ENCODE measurements at places on chromosomes 13 and 19.

- no peak for DNase-seq
Observed at GRCh38 chr19:12545267-12545666, 6.0 kb downstream of the ZNF564 start.

GRCh38 chr13:111577956-111578605 is 257.6 kb downstream of the TEX29 start:
- DNase-seq, result no peak

- DNase-seq, result no peak
Observed at GRCh38 chr13:87322386-87322785, 348.8 kb upstream of the SLITRK5 start.

DNA sequence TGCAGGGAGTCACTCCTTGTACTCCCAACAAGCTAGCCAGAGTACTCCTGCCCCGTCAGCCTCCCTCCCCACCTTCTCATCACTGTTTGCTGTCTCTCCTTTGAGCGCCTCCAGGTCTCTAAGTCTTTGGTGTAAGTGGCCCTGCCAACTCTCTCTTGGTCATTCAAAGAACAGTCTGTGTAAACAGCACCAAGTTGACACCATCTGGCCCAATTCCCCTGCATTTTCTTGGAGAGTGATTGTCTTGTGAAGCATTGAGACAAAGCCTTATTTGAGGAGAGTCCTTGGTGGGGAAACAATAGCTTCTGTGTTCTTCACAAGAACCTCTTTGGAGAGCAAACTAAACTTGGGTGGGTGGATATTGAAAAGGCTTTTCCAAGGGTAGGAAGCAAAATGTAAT is 114.6 kb upstream of the RNF113B start:
- peak; percentile 38 for DNase-seq

DNA sequence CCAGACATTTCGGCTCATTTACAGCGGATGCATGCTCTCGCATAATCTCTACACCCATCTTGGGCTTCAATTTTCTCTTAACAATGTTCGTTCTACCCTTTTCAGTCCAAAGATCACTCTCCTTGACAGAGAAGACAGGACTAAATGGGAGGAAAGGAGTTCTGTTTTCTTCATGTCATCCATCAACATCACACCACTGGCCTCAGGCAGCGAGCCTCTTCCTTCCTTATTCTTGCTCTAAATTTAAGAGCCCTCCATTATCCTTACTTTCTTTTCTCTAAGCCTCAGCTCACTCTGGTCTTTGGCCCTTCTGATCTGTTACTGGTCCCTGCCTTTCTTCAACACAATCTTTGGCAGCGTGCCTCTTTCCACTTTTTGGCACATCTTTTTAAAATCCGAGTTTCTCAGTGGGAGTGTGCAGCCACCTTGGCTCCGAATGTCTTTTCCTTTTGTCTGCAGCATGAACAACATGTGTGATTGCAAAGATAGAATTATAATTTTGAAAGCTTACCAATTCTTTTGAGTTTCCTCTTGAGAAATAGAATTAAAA is 98.7 kb downstream of the FAM216B start:
- DNase-seq, result no peak

DNA sequence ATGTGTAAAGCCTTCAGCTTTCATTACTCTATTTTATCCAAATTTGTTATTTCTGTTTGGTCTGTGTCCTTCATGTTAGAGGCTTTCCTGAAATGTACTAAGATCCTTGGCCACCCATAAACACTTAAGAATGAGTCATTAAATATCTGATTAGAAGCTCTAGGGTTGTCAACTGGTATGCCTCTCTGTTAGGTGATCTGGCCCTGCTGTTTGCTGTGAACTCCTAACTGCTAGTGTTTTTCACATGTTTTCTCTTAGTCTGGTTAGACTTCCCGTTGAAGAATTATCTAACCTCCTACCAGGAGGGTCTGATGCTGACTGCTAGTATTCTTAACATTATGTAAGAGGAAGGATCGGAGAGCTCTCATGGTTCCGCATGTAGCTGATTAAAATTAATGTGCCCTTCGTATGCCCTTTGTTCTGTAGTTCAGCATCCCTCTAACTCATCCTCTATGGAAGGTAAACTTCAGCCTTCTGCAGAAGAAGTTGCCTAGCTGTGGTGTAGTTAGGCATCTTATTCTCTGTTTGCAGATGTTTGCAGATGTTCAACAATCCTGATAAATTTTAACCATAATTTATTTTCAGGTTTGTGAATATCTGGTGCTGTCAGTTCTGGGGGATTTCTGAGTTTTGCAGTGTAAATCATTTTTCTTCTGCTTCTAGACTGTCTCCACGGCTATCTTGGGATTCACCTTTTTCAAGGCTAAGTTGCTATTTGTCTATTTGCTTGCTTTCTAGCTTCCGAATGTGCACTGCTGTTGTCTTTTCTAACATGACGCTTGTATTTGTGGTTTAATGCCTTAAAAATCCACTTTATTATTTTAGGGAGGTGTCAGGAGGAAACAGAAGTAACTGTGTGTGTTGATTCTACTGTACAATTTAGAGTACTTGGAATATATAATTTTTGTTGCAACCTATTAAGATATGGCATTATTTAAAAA is 207.2 kb upstream of the SPRY2 start:
- no peak for DNase-seq

GRCh38 chr13:114203536-114203935 is 24.5 kb downstream of the CFAP97D2 start:
- DNase-seq, result no peak

DNA sequence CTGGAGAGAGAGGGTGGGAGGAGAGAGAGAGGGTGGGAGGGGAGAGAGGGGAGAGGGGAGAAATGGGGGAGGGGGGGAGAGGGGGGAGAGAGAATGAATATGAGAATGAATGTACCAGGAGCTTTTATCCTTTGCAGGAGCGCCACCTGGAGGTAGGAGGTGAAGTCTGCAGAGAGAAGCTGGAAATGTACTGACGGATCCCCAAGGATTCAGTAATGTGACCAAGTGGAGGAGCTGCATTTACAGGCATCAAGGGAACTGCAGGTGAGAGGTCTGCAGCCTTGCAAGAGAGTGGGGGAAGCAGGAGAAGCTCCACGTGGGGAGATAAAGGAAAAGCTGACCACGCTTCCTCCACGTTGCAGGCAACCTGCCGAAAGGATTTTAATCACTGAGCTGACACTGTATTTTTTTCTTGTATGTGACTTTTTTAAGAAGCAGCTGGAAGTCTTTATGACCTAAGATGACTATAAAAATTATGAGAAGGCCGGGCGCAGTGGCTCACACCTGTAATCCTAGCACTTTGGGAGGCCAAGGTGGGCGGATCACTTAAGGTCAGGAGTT is 33.7 kb downstream of the VSTM1 start:
- peak; percentile 53 for DNase-seq

DNA sequence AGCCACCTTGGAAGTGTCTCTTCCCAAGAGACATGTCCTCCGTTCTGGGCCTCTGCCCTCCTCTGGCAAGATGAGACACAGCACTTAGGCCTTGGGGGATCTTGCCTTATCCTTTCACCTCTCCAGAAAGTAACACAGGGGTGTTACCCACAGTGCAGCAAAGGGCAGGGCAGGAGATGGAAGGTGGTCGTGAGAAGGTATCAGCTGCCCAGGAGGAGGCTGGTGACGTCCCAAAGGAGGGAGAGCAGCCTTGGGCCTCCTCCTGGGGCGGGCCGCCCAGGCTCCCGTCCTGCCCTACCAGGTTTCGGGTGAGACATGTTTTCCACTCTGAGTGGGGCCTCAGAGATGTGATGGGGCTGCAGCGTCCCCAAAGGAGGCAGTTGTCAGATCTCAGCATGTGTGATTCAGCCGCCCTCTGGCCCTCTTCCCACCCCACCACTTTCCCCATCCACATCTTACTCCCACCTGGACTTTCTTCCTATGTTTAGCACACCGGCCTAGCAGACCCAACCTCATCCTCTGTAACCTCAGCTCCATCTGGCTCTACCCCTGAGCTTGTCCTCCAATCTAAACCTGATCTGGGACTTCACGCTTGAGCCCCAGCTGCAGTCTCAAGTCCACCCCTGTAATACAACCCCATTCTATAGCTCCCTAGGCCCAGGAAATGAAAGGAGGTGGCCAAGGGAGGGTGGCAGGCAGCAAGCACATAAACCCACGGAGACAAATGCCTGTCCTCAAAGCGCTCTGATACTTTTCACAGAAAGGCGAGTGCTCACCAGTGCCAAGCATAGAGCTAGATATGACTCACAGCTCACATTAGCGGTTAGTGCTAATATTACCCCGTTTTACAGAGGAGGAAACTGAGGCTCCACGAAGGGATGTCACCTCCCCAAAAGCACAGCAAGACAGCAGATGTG is 9.3 kb downstream of the POU2F2 start:
- DNase-seq, result no peak

DNA sequence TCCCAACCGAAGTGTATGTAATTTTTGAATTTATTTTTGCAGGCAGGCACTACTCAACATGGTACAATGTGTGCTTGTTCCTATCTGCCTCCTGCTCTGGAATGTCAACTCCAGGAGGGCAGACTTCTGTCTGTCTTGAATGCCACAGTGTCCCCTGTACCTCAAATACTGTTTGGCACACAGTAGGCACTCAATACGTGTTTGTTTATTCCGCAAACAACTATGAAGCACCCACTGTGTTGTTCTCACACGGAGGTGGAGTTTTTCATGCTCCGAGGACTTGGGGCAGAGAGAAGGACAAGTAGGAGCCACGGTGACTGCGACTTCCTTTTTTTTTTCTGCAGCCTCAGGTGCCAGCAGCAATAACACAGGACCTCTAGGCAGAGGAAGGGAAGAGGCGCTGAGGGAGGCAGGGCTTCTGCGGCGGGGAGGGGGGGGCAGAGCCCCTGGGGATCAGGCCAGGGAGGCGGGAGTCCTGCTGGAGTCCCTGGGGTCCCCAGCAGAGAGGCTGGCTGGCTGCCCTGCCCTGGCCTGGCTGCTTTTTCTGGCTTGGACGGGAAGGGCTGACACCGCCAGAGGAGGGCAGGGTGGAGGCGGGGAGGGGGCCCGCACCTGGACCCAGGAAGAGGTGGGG is 29.3 kb upstream of the TNFAIP8L1 start:
- DNase-seq, result no peak

DNA sequence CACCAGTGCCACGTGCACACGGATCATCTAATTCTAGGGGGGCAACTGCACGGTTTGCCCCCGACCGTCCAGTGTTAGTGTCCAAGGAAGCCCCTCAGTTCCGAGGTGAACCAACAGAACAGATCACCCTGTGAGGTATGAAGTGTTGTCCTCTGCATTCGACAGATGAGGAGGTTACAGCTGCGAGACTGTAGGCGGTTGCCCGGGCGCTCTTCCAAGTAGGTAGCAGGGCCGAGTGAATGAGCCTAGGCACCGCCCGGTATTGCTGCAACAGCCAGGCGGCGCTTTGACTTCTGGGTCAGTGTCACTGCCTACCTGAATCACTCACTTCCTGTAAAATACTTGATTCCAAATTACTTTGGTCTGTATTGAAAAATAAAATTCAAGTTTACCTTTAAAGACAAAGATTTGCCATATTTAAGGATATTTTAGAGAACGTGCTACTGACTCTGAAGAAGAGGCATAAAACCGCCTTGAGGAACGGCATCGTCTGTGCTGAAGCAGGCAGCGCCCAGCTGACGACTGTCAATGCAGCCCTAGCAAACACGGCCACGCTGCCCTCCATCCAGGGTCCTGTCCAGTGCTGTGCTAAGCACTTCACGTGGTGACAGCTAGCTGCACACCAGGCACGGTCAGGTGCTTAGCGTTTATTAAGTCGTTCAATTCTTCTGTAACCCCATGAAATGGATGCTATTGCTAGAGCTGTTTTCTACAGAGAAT is 19.3 kb upstream of the RASA3 start:
- DNase-seq, result no peak

DNA sequence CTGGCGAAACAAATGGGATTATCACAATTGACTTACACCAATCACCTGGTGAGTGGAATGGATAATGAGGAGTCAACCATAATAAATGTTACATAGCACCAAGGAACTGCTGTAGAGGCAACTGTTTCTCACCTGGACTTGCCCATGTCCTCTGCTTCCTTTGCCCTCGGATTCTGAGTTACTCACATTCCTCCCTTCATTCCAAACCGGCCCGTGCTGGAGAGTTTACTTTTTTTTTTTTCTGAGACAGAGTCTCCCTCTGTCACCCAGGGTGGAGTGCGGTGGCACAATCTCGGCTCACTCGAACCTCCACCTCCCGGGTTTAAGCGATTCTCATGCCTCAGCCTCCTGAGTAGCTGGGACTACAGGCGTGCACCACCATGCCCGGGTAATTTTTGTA is 41.5 kb upstream of the TSC22D1 start:
- no peak for DNase-seq

DNA sequence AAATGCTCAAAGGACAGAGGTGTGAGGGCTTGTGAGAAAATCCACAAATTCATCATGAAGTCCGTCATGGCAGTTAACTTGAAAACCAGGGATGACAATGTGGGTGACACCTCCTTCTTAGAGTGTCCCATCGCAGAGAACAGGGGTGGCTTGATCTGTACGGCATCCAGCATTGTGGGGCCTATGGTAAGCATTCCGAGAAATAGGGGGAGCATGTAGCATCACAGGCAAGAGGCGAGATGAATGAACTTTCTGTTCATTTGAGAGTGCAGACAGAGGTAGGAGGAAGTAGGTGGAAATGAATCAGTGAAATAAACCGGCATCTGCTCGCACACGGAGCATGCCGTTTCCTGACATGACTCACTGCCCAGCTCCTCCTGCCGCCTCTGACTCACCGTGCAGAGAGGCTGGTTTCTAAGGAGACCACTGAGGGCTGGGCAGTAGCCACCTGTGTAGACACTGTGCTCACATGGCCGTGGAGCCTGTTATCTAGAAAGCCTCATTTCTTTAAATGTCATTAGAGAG is 339.0 kb downstream of the RFC3 start:
- peak; percentile 47 for DNase-seq

DNA sequence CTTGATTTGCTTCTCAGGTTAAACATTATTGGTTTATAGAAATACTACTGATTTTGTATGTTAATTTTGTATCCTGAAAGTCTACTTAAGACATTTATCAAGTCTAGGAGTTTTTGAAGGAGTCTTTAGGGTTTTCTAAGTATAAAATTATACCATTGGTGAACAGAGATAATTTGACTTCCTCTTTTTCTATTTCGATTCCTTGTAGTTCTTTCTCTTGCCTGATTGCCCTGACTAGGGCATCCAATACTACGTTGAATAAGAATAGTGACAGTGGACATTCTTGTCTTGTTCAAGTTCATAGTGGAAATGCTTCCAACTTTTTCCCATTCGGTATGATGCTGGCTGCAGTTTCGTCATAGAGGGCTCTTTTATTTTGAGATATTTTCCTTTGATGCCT is 807.5 kb upstream of the SLC10A2 start:
- DNase-seq, result no peak

GRCh38 chr13:86882107-86882506 is 789.1 kb upstream of the SLITRK5 start:
- no peak for DNase-seq

GRCh38 chr19:38142176-38143035 is 81.6 kb downstream of the DPF1 start:
- peak; percentile 79 for DNase-seq

GRCh38 chr19:18969931-18970659 is 29.1 kb upstream of the HOMER3 start:
- DNase-seq, result no peak

DNA sequence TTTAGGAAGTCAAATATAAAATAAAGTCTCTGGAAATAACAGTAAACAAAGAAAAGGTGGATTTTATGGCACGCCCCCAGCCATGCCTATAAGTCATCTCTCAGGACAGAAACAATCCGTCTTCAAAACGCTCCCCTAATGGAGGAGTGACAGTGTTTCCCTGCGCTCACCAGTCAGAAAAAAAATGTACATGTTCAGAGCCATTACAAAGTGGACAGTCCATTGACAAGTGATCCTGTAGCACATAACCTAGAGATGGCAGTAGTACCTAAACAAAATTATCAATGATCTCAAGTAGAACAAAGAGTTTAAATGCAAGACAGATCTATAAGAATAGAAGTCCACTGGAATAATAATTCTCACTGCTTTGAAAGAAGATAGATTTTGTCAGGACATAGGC is 891.7 kb upstream of the MIR17HG start:
- DNase-seq, result no peak

Measured in putamen (tissue), 1 donor.